ENCODE measurements at places on chromosomes 7 and 10.

DNA sequence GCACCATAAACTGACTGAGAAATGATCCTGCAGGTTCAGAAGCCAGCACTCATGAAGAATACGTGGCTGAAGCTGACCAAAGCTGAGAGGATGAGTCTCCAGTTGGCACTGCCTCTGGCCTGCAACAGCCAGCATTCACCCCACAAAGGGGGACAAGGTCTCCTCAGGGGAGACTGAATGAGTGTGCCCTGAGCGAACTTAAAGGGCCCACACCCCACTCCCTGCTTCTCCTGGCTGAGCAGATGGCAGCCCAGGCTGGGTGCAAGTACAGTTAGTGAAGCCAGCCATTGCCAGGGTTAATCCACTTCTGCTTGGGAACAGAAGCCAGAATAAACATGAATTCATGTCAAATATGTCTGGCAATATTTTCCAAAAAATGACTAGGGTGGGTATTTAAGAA lies 98.1 kb downstream of the PPP1R17 start:
- DNase-seq: no peak

DNA sequence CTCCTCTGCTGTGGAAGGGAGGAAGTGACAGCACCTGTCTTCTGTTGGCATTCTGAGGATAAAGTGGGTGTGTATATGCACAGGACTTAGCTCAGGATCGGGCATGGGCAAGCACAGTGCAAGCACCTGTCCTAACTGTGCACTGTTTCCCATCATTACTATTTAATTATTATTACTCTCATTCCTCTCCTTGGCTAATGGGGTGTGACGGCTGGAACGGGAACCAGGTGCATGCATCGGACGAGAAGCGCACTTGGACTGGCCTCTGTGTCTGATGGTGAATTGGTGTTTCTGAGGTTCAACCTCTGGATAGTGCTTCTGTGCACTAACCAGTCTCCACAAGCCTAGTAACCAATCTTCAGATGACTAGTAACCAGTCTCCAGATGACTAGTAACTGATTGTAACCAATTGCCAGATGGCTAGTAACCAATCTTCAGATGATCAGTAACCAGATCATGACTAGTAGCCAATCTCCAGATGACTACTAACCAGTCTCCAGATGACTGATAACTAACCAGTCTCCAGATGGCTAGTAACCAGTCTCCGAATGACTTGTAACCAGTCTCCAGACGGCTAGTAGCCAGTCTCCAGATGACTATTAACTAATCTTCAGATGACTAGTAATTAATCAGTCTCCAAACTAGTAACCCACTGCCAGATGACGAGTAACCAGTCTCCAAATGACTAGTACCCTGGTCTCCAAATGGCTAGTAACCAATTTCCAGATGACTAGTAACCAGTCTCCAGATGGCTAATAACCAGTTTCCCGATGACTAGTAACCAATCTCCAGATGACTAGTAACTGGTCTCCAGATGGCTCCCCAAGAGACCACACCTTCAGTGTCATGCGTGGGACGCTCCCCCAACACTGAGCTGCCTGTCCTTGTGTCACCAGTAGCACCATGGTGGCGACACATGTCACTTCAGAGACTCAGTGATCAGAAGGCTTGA lies 85.8 kb downstream of the PAXIP1 start:
- no peak for DNase-seq

DNA sequence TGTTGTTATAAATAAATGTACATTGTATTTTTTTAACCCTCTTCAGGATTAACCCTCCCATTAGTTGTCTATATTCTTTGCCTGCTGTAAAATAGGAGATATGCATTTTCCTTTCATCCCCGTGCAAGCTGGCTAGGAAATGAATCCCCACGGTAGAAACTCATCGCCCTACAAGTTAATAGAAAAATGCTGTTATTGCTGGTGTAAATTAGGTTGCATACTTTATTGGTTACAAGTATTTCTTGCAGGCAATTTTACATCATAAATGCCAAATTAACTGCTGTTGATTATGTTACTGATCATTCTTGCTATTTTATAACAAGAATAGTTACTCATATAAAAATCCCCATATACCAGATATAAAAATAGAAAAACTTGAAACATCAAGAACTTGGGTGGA lies 454.2 kb upstream of the KLF6 start:
- no peak for DNase-seq

GRCh38 chr10:71995887-71996575 lies 31.8 kb downstream of the CHST3 start:
- DNase-seq: no peak

DNA sequence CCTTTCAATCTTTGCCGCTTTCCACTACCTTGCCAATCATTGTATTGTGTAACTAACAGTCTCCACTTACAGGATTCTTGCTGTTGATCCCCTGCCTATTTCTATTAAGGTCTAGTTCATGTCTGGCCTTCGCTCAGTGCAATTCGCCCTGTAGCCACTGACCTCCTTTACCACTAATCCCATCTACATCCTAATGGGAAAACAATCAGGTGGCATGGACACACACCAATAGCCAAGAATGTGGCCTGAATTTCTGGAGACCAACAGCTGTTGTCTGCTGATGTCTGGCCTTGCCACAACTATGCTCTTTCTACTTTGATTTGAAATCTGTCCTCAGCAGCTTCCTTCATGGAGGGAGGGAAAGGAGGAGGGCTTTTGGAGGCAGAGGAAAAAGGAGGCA lies 546.2 kb downstream of the SORCS3 start:
- DNase-seq: no peak

DNA sequence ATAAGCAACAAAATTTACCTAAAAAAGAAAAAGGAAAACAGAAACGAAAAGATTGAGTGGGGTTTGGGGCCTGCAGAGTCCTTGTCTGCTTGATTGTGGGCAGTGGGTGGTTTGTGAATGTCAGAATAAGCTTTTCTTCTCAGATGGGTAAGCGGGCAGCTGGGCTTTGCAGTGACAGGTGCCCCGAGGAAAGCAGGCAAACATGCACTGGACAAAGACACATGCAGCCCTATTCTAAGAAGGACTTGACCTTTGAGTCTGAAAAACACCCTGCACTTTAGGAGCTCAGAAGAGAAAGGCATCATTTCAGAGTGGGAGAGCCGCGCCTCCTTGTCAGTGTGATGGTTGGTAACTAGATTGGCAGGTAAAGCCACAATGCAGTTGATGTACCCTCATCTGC lies 562.7 kb downstream of the PTPRN2 start:
- DNase-seq: no peak

- no peak for DNase-seq
Measured at GRCh38 chr10:29448125-29448524, 159.3 kb downstream of the LYZL1 start.

- DNase-seq: no peak
Measured at GRCh38 chr7:29565224-29565630, 1.6 kb downstream of the PRR15 start.

- no peak for DNase-seq
Measured at GRCh38 chr10:3396116-3396515, 223.5 kb upstream of the PITRM1 start.

GRCh38 chr10:13707156-13707881 lies 120.6 kb downstream of the PRPF18 start:
- DNase-seq: no peak

DNA sequence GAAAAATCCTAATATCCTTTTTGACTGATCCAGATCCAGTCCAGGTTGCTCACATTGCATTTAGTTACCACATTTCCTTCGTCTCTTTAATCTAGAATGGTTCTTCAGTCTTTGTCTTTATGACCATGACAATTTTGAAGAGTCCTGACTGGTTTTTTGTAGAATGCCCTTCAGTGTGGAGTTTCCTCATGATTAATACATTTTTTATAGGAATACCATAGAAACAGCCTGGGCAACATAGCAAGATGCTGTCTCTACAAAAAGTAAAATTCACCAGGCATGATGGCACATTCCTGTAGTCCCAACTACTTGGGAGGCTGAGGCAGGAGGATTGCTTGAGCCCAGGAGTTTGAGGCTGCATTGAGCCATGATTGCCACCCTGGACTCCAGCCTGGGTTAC lies 285.0 kb upstream of the KAT6B start:
- no peak for DNase-seq

GRCh38 chr7:22731766-22732165 lies 4.8 kb downstream of the IL6 start:
- DNase-seq: no peak

DNA sequence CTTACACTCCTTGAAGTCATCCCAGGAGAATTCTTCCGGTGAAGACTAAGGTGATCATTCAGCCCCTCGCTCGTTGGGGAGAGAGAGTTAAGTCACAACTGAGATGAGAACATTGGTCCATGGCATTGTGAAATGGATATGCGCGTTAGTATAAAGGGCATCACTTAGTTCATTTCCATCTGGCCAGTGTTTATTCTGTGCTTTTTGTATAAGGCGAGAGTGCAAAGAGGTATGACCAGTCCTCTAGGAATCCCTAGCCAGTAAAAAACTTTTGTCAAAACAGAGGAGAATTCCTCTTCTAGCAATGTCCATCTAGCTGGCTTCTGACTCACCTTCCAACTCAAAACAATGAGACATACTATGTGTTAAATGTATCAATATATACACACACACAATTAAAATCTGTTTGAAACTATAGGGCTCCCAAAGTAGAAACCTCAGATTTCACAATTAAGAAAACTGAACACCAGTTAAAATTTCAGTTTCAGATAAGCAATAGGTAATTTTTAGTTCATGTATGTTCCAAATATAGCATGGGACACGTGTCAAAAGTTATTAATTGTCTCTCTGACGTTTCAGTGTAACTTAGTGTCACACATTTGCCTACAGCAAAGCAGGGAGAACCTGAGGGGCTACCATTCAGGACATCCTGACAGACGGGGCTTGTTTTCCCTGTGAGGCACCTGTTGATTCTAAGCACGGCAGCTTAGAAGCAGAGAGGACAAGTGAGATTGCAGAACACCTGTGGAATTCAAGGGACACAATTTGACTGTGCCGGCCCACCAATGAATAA lies 158.9 kb downstream of the KLF6 start:
- DNase-seq: no peak

DNA sequence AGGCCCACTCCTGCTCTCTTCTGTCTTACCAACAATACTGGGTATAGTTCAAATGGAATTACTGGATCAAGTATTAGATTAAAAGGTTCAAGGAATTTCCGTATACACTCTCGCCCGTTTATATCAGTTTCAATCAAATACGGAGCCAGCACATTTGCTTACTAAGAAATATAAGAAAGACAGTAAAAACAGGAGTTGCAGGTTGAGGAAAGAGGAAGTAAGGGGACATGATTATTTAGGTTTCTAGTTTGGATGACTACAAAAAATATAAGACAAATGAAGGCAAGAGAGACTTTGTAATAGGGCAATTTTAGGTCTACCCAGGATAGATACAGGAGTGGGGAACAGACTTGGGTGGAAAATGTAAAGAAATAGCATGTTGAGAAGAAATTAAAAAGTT lies 109.9 kb upstream of the ABI1 start:
- no peak for DNase-seq

DNA sequence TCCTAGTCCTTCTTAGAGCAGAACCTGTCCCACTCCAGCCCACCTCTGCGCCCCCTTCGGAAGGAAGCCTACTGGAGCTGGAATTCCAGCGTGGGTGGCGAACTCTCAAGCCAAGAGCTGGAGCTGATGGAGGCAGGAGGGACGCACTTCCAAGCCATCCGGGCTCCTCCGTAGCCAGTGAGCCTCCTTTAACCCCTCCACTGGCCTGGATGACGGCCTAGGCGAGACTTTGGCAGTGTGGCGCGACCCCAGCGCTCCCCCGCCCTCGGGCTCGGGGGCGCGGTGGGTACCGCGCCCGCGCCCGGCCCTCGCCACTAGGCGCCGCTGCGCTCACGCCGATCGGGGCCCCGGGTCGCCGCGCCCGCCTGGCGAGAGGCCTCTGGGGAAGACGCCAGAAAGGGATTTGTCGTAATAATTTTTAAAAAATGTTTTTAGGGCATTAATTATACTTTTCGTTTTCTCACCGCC lies 5.1 kb upstream of the EMX2 start:
- no peak for DNase-seq

GRCh38 chr10:73079779-73080541 lies 16.7 kb downstream of the P4HA1 start:
- no peak for DNase-seq

DNA sequence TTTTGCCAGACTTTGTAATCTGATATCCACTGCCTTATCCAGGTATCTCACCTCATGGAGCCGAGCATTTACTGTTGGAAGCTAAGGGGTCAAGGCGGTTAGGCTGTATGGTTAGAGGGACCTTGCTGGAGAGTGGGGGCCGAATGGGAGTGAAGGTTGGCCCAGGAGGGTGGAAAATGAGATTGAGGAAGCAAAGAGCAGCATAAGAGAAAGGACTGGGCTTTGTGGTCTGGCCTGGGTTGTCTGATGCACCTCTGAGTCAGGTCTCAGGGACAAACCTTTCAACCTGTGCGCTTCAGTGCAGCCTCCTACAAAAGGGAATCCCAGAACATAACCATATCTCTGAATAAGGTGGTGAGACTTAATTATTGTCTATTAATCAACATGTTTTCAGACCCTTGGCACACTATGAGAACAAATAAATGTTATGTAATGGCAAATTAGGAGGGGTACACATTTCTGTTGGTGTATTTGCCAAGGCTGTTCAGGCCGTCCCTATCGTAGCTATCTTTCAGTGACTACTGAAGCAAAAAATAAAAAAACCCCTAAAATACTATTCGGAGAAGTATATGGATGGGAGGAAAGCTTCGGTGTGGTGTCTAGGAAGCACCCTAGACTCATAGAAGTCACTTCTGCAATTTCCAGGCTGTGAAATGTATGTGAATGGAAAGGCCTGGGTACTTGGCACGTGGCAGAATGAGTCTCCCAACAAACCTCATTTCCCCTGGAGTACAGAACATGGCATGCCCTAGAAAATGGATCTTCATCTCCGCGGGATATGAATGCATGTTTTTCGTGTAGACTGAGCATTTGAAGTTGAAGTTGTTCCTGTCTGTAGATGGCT lies 4.3 kb downstream of the CAMK1D start:
- no peak for DNase-seq

DNA sequence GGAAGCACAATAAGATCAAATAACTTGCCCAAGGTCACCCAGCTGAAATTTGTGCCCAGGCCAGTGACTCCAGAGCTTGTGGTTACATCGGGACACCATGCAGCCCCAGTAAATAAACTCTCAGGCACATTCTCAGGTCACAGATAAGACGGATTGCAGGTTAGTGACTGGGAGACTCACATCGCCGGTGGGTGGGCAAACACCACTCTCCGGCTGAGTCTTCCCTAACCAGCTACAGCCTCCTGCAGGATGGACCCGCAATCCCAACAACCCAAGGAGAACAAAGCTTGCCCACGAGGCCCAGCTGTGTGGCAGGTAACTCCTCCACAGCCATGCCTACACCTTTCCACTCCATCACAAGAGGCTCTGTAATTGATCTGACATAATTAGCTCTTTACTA lies 81.7 kb upstream of the EFCAB10 start:
- DNase-seq: no peak

DNA sequence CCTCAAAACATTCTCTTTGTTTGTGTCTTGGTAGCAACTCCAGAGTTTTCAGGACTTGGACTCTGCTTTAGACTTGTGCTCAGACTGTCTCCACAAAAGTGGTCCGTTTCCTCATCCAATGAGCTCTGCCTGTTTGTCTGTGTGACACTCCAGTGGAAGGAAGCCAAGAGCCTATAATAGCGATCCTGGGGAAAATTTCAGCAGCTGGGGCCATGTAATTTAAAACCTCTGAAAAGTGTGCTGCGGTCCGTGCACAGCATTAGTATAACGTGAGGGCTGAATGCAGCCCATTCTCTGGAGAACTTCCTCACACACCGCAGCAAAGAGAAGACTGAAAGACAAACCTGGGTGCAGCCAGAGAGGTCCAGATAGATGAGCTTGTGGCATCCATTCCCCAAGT lies at the start of gene LRRC17:
Gene LRRC17 (plus strand): TSS at position 259 of the 400 bp plus-strand sequence. CDS start 20,914 bp downstream, outside the sequence.
- DNase-seq: no peak

- no peak for DNase-seq
Measured at GRCh38 chr10:29809383-29809782, 174.6 kb upstream of the SVIL start.

All from vagina (tissue), 2 donors.